ENCODE measurements at places on chromosomes 4 and X.
A peak's percentile ranks its signal among the peaks of the same experiment; 100 is the strongest.

DNA sequence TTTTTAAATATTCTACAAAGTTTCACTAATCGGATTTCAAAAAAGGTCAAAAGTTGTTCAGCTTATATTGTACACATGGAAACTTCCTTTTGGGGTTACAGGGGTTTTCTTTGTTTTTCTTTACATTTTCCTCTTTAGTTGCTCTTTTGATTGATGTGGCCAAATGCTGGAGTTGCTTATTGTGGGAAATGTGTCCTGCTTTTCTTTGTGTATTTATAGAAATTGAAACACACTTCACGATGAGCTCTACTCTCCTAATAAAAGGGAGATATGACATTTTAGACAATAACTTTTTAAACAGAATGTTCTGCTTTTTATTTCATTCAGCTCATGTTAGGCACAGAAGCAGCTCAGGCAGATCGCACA is 50.7 kb upstream of the SPRY1 start:
- DNase-seq: no peak

GRCh38 chr4:78032929-78033328 is 24.2 kb upstream of the FRAS1 start:
- DNase-seq: no peak

- DNase-seq: no peak
These were observed 135.2 kb downstream of the PDE5A start for GRCh38 chr4:119493419-119493818.

DNA sequence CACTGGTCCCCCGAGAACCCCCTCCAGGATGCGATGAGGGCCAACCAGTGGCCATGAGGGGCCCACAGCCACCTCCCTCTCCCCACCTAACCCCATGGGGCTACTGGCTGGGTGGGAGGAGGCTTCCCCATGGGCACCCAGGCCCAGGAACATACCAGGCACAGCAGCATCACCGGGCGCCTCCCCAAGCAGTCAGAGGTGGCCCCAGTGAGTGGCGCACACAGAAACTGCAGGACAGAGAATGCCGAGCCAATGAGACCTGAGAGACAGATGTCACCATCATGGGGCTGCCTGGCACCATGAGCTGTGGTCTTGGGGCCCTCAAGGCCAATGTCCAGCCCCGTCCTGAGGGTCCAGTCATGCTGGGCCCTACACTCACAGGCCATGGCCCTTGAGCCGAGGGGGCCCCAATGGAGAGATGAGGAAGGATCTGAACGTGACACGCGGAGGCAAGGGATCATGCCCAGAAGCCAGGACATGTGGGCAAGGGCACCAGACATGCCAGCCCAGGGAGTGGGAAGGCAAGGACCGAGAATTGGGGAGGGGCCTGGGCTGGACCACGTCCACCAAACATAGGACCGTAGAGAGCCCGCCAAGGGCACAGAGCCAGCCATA is 30.1 kb downstream of the NOP14 start:
- no peak for DNase-seq

DNA sequence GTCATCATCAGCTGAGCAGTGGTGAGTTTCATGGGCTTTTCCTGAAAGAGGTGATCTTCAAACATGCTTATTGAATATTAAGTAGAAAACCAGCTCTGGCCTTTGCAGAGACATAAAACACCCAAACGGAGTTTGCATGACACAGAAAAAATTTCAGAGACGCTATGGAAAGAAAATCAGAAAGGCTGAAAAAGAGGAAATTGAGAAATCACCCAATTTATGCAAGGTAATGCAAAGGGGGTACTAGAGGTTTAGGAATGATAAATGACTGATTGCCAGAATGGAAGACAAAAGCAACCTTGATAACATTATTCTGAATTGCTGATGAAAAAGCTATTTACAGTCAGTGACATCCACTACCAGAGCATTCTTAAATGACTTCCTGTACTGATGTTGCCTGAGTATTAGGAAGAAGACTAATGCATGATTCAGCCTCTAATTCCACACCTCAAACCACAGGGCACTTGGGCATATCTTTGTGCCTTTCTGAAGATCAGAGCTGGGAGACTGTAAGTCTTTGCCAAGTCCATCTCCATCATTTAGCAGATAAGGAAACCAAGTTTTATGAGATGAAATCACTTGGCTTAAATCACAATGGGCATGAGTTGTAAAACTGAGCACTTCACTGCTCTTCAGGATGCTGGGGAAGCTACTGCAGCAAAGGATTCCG is 565.7 kb downstream of the PPARGC1A start:
- no peak for DNase-seq

DNA sequence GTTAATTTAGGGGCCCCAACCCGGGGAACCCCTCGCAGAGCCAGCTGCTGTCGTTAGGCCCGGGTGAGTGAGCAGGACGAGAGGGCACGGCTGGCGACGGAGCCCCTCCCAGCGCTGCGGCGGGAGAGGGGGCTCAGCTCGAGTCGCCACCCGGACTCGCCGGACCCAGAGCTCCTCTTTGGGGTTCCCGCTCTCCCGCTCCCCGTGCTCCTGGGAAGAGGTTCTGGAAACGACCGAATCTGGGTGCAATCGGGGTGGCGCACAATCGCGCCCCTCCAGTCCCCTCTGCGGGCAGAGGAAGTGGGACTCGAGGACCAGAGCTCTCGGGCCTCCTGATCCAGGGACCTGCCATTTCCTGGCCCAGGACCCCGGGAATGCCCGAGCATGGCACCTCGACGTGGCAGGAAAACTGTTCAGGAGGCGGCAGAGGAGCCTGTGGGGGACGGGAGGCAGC is 37.3 kb upstream of the ARAF start:
- no peak for DNase-seq

- DNase-seq: no peak
These were observed 28.0 kb upstream of the ZNF280C start for GRCh38 chrX:130296743-130297142.

DNA sequence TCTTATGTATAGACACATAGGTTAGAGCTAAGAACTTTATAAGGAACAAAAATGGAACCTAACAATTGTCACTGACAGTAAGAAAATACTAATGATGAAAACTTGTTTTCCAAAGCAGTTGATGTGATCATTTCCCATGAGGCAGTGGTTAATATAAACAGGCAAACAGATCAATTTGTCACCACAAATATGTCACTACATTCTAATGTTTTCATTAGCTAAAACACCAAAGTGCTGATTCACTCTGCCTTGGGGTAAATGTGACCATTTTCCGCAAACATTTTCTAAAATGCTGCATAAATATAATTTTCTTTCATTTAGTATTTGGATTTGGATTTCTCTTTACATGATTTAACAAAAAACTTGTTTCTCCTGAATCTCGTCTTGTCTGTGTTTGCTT is 408.9 kb upstream of the CTSO start:
- no peak for DNase-seq

DNA sequence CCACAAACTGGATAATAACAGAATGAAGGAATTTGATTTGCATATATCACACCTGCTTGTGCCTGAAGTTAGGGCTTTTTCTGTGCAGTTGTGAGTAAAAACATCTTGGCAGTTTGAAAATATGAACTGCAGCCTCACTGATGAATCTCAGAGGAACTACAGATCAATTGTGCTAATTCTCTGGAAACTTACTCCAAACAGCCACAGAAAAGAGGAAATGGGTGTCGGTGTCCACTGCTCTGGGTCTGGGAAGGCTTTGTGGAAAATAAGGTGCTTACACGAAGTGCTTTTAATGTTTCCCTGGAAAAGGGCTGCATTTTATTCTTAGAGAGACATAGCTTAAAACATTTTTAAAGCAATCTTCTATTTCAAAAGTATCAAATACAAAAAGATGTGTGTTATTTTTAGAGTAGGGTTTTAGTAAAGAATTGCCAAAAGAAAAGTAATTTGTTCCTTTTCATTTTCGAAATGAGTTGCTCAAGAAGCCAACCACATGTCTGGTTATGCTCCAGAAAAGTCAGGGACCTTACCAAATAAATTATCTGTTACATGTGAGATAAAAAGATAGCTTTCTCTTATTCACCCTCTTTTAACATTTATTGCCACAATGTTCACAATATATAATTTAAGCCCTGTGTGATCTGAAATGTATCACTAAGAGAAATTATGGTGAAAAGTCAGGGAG is 240.1 kb downstream of the FRAS1 start:
- peak; percentile 7 for DNase-seq

GRCh38 chr4:112214390-112215264 is 17.0 kb upstream of the AP1AR start:
- DNase-seq: no peak

DNA sequence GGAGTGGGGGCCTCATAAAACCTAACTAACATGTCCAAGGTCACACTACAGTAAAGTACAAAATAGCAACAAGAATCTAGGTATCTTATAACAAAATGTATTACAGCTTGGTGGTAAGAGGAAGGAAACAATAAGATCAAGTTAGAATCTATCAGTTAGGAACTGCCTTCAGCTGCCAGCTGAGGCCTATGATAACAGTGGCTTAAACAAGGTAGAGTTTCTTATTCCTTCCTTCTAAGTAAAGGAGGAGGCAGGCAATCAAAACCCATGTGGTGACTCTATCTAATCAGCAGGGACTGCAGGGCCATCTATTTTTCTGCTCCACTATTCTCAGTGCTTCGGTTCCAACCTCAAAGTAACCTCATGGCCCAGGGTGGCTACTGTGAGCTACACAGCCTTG is 10.9 kb downstream of the SH3D19 start:
- DNase-seq: no peak

DNA sequence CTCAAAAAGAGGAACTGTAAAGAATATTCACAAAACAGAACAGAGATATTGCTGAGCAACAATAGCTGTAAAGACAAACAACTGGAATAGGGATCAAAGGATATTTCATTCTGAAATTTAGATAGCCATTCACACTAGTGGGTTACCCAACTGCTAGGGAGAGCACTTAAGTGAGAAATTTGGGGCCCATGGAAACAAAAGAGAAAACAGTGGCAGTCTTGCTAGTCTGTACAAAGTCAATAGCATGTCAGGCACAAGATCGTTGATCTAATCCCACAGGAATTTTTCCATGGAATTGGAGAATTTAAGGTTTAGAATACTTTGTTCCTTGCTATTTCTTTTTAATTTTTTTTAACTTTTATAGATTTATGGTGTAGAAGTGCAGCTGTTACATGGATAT is 467.0 kb downstream of the PCDH18 start:
- DNase-seq: no peak
